Activated T-cell treated with anti-CD3 and anti-CD28 coated beads for 48 hours (primary cell): ENCODE measurements at places on chromosomes 13 and 19.

- no peak for DNase-seq
Measured at GRCh38 chr13:110363010-110363409, 55.9 kb downstream of the COL4A2 start.

- DNase-seq: no peak
Measured at GRCh38 chr13:23629566-23630272, 59.5 kb downstream of the TNFRSF19 start.

DNA sequence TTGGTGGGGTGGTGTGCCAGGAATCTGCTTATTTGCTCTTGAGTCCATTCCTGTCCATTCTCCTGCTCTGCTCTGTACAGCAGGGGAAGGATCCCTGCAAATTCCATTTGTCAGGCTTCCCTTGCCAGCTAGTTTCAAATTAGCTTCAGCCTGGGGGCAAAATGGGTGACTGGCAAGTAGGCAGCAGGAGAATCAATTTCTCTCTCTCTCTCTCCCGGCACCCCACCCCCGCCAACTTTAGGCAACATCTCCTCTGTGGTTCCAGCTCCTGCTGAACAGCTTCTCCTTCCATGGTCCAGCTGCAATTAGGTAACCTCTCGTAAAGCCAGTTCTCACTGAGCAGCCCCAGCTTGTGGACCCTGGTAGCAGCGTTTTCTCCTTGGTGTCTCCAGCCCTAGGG is 6.7 kb upstream of the MYCBP2 start:
- DNase-seq: no peak

DNA sequence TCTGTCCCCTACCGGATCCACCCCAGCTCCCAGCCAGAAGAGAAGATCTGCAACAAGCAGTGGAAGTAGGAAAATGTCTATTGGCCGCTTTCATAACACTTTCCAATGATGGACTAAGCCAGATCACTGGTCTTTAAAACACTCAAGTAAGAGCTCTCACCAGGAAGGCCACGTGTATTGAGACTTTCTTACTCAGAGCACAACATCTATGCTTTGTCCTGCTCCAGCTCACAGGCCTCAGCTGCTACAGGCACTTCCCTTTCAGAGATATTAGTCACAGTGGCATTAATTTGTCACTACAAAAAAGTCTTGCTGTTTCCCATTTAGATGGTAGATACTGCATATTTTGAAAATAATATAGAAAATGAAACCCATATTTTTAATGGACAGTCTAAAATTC is 164.2 kb downstream of the ABCC4 start:
- DNase-seq: no peak

- DNase-seq: no peak
Measured at GRCh38 chr19:35396240-35396885, 25.5 kb downstream of the GPR42 start.

GRCh38 chr13:44223770-44224444 is 149.7 kb upstream of the SERP2 start:
- DNase-seq: no peak

- no peak for DNase-seq
Measured at GRCh38 chr13:33518452-33518851, 232.9 kb upstream of the STARD13 start.

- DNase-seq: no peak
Measured at GRCh38 chr13:37709318-37709717, 110.8 kb upstream of the POSTN start.

- DNase-seq: no peak
Measured at GRCh38 chr13:111047326-111047725, 67.8 kb upstream of the ARHGEF7 start.

DNA sequence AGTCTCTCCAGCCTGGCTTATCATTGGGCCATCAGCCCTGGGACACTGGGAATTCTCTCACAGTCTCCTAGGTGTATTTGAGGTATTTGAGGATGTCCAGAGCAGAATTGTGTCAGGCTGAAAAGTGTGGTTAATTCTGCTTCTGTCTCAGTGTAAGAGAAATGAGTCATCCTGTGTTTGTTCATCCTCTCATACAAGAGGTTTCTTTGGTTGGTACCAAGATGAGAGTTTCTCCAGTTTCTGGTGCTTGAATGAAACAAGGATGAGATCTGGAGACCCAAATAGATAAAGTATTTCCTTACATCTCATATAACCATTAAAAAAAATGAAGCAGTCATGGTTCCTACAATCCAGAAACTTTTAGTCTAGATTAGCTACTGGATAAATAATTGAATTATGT is 7.7 kb downstream of the ZNF253 start:
- no peak for DNase-seq

DNA sequence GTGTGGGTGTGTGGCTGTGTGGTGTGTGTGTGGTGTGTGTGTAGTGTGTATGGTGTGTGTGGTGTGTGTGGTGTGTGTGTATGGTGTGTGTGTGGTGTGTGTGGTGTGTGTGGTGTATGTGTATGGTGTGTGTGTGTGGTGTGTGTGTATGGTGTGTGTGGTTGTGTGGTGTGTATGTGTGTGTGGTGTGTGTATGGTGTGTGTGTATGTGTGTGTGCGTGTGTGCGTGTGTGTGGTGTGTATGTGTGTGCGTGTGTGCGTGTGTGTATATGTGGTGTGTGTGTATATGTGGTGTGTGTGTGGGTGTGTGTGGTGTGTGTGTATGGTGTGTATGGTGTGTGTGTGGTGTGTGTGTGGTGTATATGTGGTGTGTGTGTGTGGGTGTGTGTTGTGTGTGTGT is 8.1 kb downstream of the SHISA7 start:
- no peak for DNase-seq

- no peak for DNase-seq
Measured at GRCh38 chr13:97069050-97069815, 75.0 kb upstream of the OXGR1 start.

GRCh38 chr13:50914848-50915247 is 5.3 kb downstream of the RNASEH2B start:
- no peak for DNase-seq

GRCh38 chr19:7926021-7926726 is at the start of gene CTXN1:
Gene CTXN1 (minus strand): TSS chr19:7926135. CDS start chr19:7925538, 597 bp downstream.
- peak; percentile 81 for DNase-seq

DNA sequence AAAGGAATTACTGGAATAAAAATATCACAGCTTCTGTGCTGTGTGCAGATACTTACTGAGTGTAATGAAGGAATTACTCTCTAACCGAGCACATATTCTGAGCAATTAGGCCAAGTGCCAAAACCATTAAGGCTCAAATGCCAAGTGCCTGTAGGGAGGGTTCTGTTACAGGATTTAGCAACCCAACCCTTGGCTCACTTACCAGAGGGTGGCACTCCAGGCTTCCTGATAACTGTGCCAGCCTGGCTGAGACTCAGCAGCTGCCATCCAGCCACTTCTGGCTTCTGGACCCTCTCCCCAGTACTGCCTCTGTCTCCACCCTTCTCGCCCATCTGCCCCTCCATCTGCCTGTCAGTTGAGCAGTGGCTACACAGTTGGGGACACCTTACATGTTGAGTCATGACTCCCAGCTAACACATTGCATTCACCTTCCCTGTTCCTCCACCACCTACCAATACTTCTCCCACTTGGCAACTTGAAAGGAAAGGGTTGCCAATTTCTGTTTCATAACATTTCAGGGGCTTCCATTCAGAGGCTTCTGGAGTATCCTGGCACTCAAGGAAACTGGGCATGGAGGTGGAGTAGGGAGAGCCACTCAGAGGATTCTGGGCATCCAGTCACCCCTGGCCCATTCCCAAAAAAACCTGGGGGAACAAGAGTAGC is 110.5 kb downstream of the COG6 start:
- no peak for DNase-seq

DNA sequence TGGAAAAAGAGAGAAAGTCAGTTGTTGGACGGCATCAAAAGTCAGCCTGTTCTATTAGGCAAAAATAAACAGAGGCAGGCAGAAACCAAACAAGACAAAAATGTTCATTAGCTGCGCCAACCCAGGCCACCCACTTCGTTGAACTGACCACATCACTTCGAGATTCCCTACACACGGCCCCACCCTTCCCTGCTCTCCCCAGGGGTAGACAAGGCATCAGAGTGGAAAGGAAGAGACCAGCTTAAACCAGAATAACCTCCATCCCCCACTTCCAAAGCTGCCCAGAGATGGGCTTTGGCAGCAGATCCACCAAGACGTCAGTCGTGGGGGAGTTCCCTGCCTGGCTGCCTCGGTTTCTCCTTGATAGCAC is 204.6 kb upstream of the TSHZ3 start:
- no peak for DNase-seq

- no peak for DNase-seq
Measured at GRCh38 chr13:26412936-26413716, 144.4 kb upstream of the WASF3 start.

DNA sequence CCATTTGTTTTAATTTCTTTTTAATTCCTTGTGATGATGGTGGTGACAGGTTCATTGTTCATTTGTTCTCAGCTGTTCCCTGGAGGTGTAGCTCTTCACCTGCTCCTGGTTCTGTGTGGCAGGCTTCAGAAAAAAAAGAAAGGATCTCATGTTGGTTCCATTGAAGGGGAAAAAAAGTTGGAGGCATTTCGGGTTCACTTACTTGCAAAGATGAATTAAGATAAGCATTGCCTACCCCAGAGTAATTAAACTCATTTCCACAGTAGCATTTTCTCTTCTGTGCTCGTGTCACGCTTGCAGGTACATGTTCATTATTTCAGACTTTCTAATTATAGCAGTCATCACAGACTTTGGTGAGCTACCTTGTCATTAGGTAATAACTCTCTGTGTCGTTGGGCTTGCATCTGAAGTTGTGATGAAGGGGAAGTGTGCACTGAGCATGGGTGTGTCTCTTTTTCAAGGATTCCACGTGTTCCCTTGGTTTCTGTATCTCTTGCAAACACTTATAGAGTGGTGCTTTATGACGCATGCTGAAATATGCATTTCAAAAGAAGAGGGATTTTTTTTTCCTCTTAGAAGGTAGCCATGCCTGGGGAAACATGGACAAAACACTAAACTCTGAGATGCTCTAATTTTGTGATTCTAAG is 69.1 kb downstream of the MTUS2 start:
- no peak for DNase-seq

GRCh38 chr19:42052241-42052863 is 17.7 kb downstream of the GRIK5 start:
- no peak for DNase-seq

DNA sequence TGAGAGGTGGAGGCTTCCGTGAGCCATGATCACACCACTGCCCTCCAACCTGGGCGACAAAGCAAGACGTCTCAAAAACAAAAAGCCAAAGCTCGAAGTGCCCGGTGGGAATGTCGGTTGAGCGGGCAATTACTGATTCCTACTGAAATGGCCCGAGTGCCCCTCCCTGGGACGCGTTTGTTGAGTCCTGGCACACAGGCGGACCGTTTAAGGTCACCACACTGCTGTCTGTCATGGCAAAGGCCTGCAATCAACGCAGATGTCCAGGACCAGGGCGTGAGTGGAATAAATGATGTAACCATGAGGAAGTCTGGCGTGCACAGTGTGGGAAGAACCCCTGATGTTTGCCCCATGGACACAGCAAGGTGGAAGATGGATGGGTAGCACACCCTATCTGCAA is 19.2 kb upstream of the C2CD4C start:
- no peak for DNase-seq

DNA sequence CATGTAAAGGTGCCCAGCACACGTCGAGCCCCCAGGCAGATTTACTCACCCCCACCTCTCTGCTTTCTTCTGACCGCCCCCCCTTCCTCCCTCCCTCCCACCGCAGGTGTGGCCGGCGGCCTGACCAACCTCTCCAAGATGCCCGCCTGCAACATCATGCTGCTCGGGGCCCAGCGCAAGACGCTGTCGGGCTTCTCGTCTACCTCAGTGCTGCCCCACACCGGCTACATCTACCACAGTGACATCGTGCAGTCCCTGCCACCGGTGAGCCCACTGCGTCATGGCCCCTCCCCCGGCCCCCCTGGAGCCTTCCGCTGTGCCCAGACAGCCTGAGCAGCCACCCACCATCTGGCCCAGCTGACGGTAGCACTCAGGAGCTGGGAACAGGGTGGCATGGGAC is 8.8 kb downstream of the PRPF31 start:
- no peak for DNase-seq

DNA sequence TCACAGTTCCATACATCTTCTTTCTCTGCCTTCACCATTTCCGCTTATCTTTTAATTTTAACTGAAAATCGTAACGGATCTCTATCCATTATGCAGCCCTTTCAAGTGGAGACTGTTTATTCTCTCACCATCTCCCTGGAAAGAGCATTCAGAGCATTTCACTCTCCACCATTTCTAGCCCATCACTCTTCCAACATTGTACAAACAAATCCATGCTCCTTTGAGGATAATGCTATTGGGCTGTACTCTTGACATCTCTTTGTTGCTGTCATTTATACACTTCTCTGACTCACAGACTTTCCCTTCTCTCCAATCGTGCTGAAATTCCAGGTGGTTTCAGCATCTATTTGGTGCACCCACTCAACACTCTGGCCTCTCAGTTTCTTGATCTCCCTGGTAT is 71.4 kb downstream of the NAA16 start:
- DNase-seq: no peak

DNA sequence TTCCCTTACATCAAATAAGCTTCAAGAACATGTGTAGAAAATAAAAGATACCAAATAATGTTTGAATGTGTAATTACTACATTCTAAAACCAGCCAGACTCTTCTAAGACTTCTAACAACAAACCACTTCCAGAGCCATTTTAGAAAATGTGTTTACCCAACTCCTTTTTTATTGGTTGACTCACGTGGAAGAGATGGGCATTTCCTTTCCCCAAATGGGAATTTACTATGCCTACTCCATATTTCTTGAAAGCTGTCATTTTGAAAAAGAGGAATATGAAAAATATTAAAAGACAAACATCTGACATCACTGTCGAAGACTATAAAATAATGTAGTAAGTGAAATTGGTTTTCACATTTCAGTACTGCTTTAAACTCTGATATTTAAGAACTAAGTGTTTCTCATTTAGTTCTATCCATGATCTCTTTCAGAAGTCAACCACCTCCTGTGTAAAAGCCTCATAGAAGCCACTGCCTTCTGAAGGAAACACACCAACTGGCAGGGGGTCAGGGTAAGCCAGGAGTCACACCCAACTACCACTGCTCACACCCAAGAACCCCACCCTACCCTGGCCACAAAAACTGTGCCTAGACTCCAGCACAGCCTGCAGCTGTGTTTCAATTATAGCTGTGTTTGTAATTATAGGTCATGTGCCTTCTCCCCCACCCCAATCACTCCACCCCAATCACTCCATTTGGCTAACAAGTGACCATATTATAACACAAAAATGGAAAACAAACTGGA is 86.8 kb downstream of the UBL3 start:
- DNase-seq: no peak

- DNase-seq: no peak
Measured at GRCh38 chr13:50493683-50494082, 349.8 kb downstream of the DLEU7 start.

DNA sequence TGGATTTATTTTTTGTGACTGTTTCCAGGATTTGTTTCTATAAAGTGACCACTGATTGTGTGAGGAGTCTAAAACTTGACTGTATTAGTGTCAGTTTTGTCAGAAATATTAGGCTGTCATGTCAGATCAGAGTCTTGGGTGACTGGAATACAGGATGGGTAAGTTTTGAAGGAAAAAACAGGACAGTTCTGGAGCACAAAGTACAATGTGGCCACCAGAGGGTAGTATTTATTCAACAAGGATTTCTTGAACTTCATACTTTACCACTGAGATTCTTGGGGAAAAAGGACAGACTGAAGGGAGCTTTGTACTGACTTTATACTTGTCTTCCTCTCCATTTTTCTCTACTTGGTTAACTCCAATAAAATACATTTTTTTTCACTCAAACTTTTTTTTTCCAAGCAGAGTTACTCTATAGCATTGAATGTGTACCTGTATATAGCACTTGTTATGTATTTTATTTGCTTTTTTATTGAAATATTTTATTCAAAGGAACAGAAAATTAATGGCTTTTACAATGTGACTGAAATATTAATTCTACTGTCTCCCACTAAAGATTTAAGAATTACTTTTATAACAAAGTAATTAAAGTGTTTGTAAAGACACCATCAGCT is 51.1 kb downstream of the LMO7 start:
- no peak for DNase-seq

- DNase-seq: no peak
Measured at GRCh38 chr19:10091370-10091687, 5.2 kb downstream of the SHFL start.
